Ascending aorta (tissue), 2 donors: ENCODE measurements at places on chromosomes 6 and 20. TPM values are rescaled to one million over a fixed set of nuclear protein-coding genes. Genes with fewer than 3 reads are reported as not detected.

- H3K27me3 ChIP-seq, result no peaks in the 10 kb centered on the region
- H3K36me3 ChIP-seq, result no peaks in the 10 kb centered on the region
- no peak overlapping the region for H3K4me3 ChIP-seq
These were observed 77.7 kb downstream of the EFHC1 start for GRCh38 chr6:52497652-52498408.

- H3K4me1 ChIP-seq, result no peaks in the 10 kb centered on the region
- H3K36me3 ChIP-seq, result peaks cover 23% of the 10 kb centered on the region
- H3K4me3 ChIP-seq, result no peak overlapping the region
- H3K27me3 ChIP-seq, result no peaks in the 10 kb centered on the region
- no peak overlapping the region for H3K27ac ChIP-seq
These were observed 17.7 kb downstream of the GTF2H5 start for GRCh38 chr6:158185729-158186456.

The BNIP5 gene
- total RNA-seq, result not detected

The CLDN20 gene
- not detected for total RNA-seq

DNA sequence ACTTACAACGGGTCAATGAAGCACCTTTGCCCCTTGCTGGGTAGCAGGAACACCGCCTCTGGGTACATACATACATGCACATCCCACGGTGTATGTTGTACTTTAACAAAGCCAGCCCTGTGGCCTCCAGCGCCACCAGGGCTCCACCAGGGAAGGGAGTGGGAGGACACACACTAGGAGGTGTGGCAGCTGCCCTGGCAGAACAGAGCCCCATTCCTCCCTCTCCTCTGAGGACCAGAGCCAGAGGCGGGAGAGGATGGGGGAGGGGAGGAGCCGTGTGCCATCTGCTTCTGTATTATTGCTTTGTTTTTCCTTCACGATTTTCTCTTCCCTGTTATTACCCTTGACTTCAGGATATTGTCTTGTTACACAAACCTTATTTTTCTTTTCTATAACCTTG, 105.8 kb upstream of the TRAF3IP2 start:
- H3K4me1 ChIP-seq, result peaks cover 6% of the 10 kb centered on the region
- no peak for DNase-seq
- peak overlapping the region; percentile 41 for H3K27ac ChIP-seq

DNA sequence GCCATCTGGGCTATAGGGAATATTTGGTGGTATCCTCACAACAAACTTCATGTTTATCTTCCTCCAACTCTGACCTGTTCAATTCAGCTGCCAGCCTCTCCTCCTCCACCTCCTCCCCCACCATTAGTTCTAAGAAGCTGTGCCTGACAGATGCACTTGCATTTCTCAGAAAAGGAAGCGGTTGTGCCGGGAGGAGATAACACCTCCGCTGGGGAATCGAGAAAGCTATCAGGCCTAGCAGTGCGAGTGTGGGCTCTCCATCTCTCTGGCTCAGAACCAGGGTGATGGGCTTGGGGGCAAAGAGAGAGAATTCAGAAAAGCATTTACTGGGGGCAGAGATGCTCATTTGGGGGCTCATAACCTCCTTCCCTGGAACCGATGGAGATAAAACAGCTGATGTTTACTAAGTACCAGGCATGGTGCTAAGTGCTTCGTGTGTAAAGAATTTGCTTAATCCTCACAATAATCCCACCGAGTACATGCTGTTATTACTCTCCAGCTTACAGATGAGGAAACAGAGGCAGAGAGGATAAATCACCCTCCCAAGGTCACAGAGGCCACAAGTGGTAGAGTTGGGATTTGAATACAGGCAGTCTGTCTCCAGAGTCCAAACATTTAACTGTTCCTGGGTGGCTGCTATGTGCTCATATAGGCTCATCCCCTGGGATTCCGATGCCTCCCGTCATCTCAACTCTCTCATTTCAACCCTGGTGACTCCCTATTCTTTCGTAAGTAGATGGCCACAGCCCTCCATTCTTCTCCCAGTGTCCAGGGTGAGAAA, 38.3 kb downstream of the COX4I2 start:
- peaks cover 94% of the 10 kb centered on the region for H3K4me1 ChIP-seq
- H3K27me3 ChIP-seq, result no peaks in the 10 kb centered on the region
- H3K4me3 ChIP-seq, result no peak overlapping the region
- DNase-seq, result no peak

DNA sequence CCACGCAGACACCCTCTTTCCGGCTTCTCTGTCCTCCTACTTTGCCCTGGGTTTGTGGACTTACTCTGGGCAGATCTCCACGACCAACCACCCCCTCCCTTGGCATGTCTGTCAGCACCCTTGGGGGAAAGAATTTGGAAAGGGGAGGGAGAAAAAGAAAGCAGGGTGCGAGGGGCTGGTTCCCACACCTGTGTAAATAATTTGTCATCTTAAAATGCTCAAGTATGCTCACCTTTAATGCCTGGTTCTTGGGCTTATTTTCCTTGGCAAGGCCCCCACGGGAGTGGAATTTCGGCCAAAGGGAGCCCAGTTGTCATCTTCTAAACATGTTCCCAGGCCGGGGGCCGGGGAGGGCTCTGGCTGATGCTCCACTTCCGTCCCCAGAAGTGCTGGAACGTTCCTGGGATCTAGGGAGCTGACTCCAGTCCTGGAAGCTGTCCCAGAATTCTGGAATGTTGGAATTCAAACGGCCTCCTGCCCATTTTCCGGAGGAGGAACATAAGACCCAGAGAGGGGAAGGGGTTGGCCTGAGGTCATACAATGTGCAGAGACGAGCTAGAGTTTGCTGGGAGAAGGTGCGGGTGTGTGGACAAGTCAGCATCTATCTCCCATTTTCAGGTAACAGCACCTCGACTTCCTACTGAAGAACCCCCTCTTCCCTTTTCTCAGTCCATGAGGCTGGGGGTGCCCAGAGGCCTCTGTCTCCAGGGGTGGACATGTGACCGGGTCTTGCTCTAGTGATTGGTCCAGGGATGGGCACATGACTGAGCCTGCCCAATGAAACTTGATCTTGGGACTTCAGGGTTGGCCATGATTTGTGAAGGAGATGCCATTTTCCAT, 122.3 kb downstream of the CEBPB start:
- peak overlapping the region; percentile 85 for H3K27ac ChIP-seq
- H3K4me3 ChIP-seq, result no peak overlapping the region
- no peaks in the 10 kb centered on the region for H3K36me3 ChIP-seq

The TRIM40 gene
- total RNA-seq, result not detected
